ENCODE measurements at places on chromosomes 4 and X. TPM values are rescaled to one million over a fixed set of nuclear protein-coding genes. Genes with fewer than 3 reads are reported as not detected.

THOC2 gene
- 69.6 TPM for polyA plus RNA-seq

EDA2R gene
- polyA plus RNA-seq, result 2.5 TPM

DNA sequence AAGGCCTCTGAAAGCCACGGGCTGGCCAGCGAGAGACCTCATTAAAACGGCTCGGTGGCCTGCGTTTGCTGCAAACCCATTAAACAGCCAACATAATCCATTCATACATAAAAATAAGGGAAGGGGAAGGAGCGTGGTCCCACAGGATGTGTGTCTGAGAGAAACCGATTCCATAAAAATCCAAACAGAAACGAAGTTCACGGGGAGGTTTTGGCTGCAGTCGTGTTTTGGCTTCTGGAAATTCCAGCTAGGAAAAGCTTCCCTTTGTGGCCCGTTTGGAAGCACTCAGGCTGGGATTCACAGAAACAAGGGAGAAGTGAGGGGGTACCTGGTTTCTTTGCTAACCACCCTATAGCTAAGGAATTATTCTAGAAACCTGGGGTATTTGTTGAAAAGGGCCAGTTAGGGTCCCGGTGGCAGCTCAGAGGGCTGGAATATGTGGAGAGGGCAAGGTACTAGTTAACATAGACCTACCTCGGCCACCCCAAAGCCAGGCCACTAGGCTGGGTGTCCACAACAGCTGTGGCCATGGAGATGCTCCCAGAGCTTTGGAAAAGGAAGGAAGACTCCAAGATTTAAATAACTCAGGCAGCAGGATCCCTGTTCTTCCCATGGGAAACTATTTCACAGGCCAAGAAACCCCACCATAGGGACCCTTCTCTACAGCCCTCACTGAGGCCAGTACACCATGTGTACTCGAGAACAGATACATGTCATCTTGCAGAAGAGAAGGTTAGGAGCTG is 166.8 kb downstream of the BCOR start:
- no peak overlapping the region for H3K4me3 ChIP-seq
- peaks cover 13% of the 10 kb centered on the region for H3K4me1 ChIP-seq
- no peaks in the 10 kb centered on the region for H3K36me3 ChIP-seq
- peaks cover 3% of the 10 kb centered on the region for H3K27me3 ChIP-seq
- no peak overlapping the region for H3K27ac ChIP-seq

DNA sequence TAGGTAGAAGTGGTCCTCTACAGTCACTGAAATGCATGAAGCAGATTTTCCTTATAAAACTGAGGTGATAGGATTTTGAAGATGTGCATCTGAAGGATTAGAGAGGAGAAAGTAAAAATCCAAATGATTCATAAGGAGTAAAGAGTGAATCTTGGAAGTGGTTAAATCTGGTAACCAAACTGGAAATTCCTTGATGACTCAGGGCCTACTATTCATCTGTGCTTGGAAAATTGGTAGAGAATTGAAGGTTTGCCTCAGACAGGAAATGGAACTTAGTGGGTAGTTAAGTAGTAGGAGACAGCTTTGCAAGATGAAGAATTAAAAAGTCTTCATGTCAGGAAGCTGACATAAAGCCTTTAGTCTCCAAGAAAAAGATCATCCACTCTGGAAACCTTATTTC is 368.9 kb upstream of the CTSO start:
- H3K27ac ChIP-seq, result no peak overlapping the region
- no peaks in the 10 kb centered on the region for H3K36me3 ChIP-seq
- no peaks in the 10 kb centered on the region for H3K4me1 ChIP-seq
- H3K4me3 ChIP-seq, result no peak overlapping the region
- H3K27me3 ChIP-seq, result no peaks in the 10 kb centered on the region
- no peak for DNase-seq

GRCh38 chr4:13298655-13299054 is 185.5 kb downstream of the RAB28 start:
- no peaks in the 10 kb centered on the region for H3K27me3 ChIP-seq
- no peak for DNase-seq
- H3K4me1 ChIP-seq, result no peaks in the 10 kb centered on the region
- H3K27ac ChIP-seq, result no peak overlapping the region
- H3K4me3 ChIP-seq, result no peak overlapping the region

GRCh38 chr4:87241336-87241735 is 20.9 kb upstream of the KLHL8 start:
- no peak overlapping the region for H3K4me3 ChIP-seq
- H3K27ac ChIP-seq, result no peak overlapping the region
- DNase-seq, result no peak
- no peaks in the 10 kb centered on the region for H3K4me1 ChIP-seq
- no peaks in the 10 kb centered on the region for H3K36me3 ChIP-seq
- H3K27me3 ChIP-seq, result no peaks in the 10 kb centered on the region

- no peak overlapping the region for H3K4me3 ChIP-seq
- H3K27me3 ChIP-seq, result no peaks in the 10 kb centered on the region
- no peaks in the 10 kb centered on the region for H3K36me3 ChIP-seq
- H3K4me1 ChIP-seq, result no peaks in the 10 kb centered on the region
- H3K27ac ChIP-seq, result no peak overlapping the region
- no peak for DNase-seq
Observed at GRCh38 chr4:81491943-81492342, 20.2 kb upstream of the RASGEF1B start.

DNA sequence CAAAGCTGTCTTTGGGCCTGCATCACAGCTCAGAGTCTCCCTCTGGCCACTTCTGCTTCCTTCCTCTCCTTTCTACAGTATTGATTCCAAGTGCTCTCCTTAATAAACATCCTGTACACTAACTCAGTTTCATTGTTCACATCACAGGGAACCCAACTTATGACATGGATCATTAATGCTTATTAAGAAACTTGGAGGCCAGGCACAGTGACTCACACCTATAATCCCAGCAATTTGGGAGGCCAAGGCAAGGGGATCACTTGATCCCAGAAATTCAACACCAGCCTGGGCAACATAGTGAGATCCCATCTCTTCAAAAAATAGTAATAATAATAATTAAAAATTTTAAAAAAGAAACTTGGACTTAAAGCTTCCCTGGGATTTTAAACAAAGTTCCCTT is 89.2 kb upstream of the EFHC2 start:
- no peak overlapping the region for H3K4me3 ChIP-seq
- no peak for DNase-seq
- H3K27me3 ChIP-seq, result no peaks in the 10 kb centered on the region
- H3K4me1 ChIP-seq, result no peaks in the 10 kb centered on the region

GRCh38 chr4:54660591-54660990 is 2.8 kb downstream of the KIT start:
- no peaks in the 10 kb centered on the region for H3K36me3 ChIP-seq
- peaks cover 18% of the 10 kb centered on the region for H3K27me3 ChIP-seq
- no peak for DNase-seq
- H3K27ac ChIP-seq, result no peak overlapping the region
- H3K4me1 ChIP-seq, result peaks cover 34% of the 10 kb centered on the region

DNA sequence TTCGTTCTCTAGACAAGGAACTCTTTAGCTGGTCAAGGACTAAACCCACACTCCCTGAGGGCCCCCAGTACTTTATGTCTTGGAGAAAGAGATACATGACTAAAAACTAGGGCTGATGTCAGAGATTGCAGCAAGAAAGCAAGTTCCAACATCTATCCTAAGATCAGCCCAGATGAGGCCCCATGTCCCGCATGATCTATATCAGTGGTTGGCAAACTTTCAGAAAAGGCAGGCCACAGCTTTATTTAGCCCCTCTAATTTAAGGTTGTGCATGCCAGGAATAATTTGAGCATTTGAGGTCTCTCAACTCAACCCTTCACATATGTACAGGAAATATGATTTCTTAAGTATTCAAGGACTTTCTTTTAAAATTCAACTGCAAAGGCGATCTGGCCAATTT is 44.1 kb upstream of the FRMD7 start:
- H3K4me1 ChIP-seq, result no peaks in the 10 kb centered on the region
- no peaks in the 10 kb centered on the region for H3K36me3 ChIP-seq
- no peak overlapping the region for H3K4me3 ChIP-seq
- H3K27me3 ChIP-seq, result peaks cover 5% of the 10 kb centered on the region
- H3K27ac ChIP-seq, result no peak overlapping the region
